ENCODE measurements at places on chromosomes 5 and 9.

DNA sequence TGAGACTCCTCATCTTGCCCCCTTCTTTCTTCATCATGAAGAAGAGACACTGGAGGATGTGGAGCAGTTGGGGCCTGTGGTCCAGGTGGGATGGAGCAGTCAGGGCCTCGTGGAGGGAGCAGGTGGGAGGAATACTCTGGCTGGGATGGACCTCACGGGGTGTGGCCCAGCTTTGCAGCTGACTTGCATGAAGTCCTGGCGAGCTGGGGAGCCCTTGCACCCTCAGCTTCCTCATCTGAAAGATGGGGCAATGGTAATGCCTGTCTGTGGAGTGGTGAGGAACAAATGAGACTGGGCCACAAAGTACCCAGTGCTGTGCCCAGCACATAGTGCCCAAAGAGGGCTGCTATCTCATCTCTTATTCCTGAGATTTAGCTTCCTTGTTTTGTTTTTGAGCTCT lies 91.5 kb downstream of the DAB2IP start:
- DNase-seq, result no peak
- no peak overlapping the region for H3K4me3 ChIP-seq
- peaks cover 28% of the 10 kb centered on the region for H3K4me1 ChIP-seq
- H3K27me3 ChIP-seq, result no peaks in the 10 kb centered on the region

- no peak for DNase-seq
- H3K27me3 ChIP-seq, result no peaks in the 10 kb centered on the region
- H3K27ac ChIP-seq, result no peak overlapping the region
- no peaks in the 10 kb centered on the region for H3K36me3 ChIP-seq
- H3K4me1 ChIP-seq, result no peaks in the 10 kb centered on the region
- H3K4me3 ChIP-seq, result no peak overlapping the region
These were observed 139.1 kb downstream of the FSTL4 start for GRCh38 chr5:133473291-133473690.

- no peaks in the 10 kb centered on the region for H3K36me3 ChIP-seq
- no peaks in the 10 kb centered on the region for H3K4me1 ChIP-seq
- DNase-seq, result peak; percentile 22
- H3K27ac ChIP-seq, result no peak overlapping the region
- no peaks in the 10 kb centered on the region for H3K27me3 ChIP-seq
These were observed 73.9 kb downstream of the KLF9 start for GRCh38 chr9:70340572-70340971.

- H3K4me1 ChIP-seq, result peaks cover 4% of the 10 kb centered on the region
- H3K4me3 ChIP-seq, result no peak overlapping the region
- no peaks in the 10 kb centered on the region for H3K27me3 ChIP-seq
- no peak overlapping the region for H3K27ac ChIP-seq
- DNase-seq, result no peak
These were observed 49.7 kb downstream of the YIPF5 start for GRCh38 chr5:144120661-144121180.

DNA sequence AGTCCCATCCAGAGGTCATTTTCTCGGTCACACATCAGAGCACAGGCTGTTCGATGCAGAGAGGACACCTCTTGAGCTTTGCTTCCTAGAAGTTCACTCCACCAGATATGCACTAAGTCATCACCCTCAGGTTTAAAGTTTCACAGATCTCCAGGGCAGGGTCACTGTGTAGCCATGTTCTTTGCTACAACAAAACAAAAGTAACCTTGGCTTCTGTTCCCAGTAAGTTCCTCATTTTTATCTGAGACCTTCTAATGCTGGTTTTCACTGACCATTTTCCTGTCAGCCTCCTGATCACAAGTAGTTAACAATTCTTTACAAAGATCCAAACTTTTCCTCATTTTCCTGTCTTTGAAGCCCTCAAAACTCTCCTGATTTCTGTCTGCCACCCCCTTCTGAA lies 97.5 kb upstream of the CTSV start:
- H3K4me1 ChIP-seq, result no peaks in the 10 kb centered on the region
- no peak for DNase-seq
- no peak overlapping the region for H3K4me3 ChIP-seq
- H3K27me3 ChIP-seq, result no peaks in the 10 kb centered on the region
- H3K27ac ChIP-seq, result no peak overlapping the region

DNA sequence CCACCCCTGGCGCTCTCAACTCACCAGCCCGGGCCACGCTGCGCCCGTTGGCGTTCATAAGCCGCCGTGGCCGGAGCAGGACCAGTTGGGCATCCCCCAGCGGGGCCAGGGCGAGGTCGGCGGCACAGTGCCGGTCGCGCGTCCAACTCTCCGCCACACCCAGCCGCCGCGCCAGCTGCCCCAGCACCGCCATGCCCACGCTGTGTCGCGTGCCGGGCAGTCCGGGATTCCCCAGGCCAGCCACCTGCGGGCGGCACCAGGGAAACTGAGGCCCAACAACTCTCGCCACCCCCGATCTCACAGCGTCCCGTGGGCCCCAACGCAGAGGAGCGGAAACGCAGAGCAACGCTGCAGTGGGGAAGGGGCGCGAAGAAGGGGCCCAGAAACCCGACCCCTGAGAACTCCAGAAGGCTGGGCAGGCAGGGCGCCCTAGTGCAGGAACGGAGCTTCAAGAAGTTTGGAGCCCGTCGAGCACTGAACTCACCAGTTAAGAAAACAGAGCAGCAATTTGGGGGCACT lies 453 bp downstream of the PTRH1 start:
- peaks cover 7% of the 10 kb centered on the region for H3K4me1 ChIP-seq
- peak overlapping the region; percentile 82 for H3K27ac ChIP-seq
- H3K27me3 ChIP-seq, result no peaks in the 10 kb centered on the region
- no peak for DNase-seq

DNA sequence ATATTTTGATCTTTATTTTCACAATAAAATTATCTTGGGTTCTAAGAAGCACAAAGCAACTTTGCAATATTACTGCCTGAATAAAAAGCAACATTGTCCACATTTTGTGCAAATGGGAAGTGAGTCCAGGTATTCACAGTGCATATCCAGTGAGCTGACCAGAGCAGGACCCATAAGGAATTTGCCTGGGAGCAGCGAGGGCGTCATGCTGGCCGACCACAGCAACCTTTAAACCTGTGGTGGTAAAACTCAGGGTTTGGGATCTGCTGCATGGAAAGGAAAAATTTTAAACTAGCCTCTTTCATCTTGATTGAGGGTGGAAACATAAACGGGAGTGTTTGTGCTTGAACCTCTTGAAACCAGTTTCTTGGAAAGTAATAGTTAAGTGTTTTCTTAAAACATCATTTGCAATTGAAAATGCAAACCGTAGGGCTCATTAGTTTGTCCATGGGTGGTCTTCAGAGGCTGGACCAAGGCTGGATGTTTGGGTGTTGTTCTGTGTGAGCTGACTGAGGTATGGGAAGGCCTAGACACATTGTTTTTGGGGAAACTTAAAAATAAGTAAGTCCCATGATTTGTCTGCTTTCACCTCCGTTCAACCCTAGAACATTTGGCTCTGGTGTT lies 85.0 kb upstream of the ANKH start:
- H3K36me3 ChIP-seq, result no peaks in the 10 kb centered on the region
- H3K27me3 ChIP-seq, result peaks cover 5% of the 10 kb centered on the region
- no peaks in the 10 kb centered on the region for H3K4me1 ChIP-seq
- DNase-seq, result no peak

DNA sequence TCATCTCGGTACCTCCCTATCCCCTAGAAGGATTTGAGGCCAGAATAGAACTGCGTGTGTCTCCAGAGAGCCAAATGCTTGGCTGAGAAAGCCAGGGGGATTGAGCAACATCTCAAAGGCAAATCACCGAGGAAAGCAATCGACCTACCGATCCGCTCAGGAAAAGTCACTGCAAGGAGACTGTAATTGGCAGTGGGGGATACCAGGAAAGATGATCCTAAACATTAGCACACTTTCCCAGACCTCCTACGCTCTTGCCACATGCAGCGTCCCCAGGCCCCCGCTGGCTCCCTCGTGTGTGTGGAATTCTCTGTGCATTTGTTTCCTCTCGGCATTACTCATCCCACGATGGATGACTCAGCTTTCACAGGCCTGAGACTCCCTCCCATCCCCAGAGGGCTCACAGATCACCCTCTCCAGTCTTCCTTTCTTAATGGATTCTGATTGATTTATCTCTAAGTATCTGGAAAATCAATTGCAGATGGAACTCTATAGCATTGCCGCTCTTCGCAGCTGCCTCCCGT lies 82.2 kb upstream of the ICE1 start:
- H3K27me3 ChIP-seq, result no peaks in the 10 kb centered on the region
- H3K36me3 ChIP-seq, result no peaks in the 10 kb centered on the region
- H3K4me3 ChIP-seq, result no peak overlapping the region
- no peak overlapping the region for H3K27ac ChIP-seq

GRCh38 chr9:135302329-135303279 lies 177.0 kb upstream of the PPP1R26 start:
- DNase-seq, result no peak
- H3K36me3 ChIP-seq, result no peaks in the 10 kb centered on the region
- no peak overlapping the region for H3K27ac ChIP-seq
- no peaks in the 10 kb centered on the region for H3K4me1 ChIP-seq
